ENCODE measurements at places on chromosomes 2 and 18.

DNA sequence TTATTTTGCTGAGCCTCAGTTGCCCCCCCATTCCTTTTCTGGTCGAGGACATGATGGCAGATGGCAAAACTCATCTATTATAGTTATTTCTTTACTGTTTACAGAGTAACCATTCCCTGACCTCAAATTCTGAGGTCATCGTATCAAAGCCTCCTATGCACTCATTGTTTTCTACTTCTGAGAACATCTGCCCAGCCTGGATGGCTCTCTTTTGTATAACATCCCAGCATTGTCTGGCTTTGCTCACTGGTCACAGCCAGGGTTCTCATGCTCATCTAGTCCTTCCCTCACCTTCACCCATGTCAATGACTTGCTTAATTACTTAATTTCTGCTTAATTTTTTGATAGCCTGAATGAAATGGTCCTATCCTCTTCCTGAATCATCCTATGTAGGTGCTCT is 472.1 kb downstream of the PARD3B start:
- DNase-seq: no peak

DNA sequence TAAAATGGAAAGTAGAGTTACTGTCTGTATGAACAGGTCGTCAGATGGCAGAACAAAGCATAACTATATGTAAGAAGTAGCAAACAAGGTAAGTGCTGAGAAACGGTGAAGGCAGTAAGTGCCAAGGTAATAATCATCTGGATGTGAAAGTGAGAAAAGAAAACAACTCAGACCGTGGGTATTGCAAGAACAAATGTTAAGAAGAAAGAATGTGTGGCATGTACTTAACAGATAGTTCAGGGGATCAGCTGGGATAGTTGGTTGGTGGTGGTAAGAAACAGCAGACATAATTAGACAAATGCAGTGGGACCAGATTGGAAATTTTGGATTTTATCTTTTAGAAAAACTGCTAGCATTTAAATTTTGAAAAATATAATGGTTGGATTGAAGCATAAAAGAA is 375.8 kb upstream of the NXPH2 start:
- no peak for DNase-seq

DNA sequence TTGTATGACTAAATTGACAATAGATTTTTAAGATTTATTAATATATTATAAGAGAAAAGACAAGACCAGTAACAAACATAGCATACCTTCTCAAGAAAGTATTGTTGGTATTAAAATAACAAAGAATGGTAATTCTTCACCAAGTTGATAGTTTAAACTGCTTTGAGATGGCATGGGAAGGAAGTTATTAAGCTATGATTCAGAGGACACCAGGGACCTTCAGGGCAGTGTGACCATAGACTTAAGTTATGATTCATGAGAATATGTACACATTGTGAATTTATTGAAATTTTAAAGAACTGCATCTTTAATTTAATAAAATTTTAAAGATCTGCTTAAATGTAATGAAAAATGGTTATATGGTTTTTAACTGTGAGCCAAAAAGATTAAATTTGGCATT is 205.7 kb downstream of the DSEL start:
- DNase-seq: no peak

DNA sequence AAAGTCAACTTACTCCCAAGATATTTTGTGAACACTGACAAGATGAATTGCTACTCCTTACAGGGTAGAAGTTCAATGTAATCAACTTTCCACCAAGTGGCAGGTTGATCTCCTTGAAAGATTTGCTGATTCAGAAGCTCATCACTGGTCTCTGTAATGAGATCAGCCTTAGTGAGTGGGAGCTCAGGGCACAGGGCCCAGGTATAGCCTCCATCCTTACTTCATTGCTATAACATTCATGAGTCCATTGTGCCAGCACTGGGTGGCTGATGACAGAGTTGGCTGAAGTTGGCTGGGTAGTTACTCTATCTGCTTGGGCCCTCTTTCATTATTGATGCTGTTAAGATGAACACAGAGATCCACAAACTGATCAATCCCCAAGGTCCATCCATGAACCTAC is 379.0 kb downstream of the IRS1 start:
- no peak for DNase-seq

GRCh38 chr2:193845604-193846003 is 1650.9 kb upstream of the TMEFF2 start:
- no peak for DNase-seq

- no peak for DNase-seq
These were observed 207.2 kb upstream of the TCF4 start for GRCh38 chr18:55795101-55795669.

DNA sequence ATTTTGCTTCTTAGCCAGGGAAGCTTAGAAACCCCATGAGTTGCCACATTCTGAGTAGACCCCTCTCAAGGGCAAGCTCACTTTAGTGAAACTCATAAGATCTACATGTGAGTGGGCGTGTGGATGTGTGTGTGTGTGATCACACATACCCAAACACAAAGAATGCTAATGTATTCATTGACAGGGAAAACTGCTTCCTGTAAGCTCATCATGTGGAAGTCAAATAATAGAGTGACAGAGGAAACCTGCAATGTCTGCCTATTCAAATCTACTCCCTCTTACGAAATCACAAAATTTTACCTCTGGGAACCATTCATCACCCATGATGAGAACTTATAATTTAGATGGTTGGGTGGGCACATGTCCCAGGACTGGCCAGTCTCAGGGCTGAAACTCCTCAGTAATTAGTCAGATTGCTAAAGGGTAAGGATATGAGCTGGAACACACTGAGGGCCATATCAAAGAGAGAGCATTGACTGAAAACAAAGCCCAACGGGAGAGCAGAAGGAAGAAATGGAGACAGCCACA is 94.5 kb upstream of the CCDC150 start:
- no peak for DNase-seq

DNA sequence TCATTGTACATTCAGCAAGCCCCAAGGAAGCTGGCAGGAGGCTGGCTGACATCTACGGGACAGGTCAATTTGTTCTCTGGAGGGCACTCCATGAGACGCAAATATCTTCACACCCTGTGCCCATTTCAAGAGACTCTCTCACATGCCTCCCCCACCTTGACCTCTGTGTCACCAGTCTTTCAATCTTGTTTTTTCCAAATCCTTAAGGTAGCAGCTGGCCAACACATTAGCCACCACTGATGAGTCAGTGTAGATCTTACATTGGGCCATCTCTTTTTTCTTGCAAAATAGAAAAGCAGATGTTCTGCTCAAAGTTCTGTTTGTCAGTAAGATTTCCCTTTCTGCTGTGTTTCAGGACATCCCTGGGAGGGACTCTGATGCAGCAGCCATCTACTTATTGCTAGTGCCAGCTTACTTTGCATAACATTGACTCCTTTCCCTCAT is 1.7 kb upstream of the DPP4 start:
- DNase-seq: no peak

- no peak for DNase-seq
These were observed 29.0 kb downstream of the PHLPP1 start for GRCh38 chr18:62744076-62744968.

GRCh38 chr2:24403168-24403831 is 43.0 kb upstream of the ITSN2 start:
- no peak for DNase-seq

DNA sequence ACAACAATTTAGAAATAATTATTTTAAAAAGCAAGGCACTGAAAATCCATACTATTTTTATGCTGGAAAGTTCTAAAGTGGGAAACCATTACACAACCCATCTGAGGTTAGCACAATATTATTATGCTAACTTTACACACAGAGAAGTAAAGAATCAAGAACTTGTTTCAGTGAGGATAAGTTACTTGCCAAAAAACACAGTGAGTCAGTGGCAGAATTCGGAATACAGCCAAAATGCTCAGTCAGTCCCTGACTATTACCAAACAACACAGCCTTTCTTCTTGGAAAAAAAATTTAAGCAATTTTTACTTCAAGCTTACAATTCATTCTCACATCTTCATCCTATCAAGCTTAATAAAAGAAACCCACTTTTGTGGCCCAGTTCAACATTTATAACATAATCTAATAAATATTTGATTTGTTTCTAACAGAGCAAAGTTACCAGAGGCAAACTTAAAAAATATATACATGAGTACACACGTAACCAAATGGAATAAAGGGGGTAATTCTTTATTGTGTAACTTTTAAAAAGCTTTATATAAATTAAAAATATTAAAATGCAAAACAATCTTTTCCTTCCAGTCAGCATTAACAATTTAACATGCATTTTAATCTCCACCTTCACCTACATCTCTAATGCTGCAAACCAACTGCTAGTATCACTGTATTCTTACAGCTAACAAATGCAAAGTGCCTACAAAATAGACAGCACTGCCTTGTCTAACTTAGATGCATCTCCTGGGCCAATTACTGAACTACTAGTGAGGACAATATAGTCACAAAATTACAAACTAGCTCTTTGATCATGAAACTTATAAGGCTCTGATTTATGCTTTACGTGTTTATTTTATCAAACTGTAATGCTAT is 55.2 kb downstream of the CCDC88A start:
- DNase-seq: no peak

DNA sequence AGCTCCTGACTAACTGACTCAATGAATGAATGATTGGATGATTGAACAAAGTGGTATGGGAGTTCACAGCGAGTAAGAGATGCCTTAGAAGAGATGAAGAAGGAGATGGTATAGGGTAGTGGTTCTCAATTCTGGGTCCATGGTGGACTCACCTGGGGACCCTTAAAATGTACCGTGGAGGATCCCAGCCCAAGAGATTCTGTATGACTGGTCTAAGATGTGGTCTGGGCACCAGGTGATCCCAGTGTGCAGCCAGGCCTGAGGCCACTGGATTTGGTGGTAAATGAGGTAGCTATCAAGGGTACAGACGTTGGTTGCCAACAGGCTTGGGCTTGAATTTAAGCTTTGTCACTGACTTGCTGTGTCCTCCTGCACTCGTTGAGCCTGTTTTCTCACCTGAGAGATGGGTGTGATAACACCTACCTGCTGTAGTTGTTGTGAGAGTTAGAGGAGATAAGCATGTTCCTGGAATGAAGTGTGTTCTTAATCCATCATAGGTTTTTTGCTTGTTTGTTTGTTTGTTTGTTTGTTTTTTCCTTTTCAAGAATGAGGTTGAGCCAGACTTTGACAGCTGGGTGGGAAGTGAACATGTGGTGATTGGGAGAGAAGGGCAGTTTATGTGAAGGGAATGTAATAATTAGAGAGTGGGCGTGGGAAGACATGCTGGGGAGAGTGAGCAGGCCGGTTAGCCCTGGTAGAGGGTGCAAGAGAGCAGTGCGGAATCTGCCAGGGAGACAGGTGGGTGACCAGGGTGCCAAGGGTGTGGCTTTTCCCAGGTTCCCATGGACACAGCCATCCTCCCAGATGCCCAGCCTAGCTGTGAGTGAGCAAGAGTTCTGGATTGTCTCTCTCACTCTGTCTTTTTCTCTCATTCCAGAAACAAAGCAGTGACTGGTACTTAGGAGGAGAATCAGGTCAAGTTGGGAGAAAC is 31.4 kb upstream of the IL1B start:
- DNase-seq: no peak

DNA sequence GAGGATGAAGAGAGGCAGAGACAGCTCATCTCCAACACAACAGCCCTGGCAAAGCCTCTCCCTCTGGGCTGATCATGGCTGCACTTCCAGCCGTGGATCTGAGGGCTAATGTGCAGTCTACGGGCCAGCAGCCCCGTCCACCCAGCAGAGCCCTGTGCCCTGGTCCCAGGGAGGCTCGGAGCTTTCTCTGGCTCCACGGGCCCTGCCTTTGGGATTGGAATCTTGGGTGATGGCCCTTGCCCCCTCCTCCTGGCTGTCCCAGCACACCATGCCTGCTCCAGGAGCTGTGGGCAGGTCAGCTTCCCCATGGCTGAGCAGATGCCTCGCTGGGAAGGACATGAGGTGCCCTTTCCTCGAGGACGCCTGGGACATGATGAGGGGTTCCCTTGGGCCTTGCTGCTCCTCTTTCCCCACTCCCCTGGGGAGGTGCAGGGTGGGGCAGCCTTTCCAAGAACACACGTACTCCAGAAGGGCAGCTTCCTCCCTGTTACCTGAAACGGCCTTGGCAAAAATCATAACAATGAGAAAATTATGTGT is 66.9 kb downstream of the C18orf63 start:
- DNase-seq: no peak

DNA sequence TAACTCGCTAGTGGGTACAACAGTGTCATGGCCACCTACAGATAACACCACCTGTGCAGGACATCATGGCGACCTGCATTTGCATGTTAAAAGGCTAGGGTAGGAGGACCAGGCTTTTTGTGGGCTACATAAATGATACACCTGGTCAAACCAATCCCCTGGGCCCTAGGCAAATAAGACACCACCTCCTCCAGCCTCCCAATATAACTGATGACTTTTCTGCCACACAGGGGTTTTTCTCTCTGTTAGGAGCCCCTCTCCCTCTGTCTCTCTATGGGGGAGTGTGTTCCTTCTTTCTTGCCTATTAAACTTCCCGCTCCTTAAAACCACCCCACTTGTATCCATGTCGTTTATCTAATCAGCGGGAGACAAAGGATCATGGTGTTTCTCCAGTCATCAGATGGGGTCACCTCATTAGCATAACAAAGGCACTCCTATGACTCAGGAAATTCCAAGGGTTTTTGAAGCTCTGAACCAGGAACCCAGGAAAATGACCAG is 10.8 kb upstream of the BUB1 start:
- no peak for DNase-seq

DNA sequence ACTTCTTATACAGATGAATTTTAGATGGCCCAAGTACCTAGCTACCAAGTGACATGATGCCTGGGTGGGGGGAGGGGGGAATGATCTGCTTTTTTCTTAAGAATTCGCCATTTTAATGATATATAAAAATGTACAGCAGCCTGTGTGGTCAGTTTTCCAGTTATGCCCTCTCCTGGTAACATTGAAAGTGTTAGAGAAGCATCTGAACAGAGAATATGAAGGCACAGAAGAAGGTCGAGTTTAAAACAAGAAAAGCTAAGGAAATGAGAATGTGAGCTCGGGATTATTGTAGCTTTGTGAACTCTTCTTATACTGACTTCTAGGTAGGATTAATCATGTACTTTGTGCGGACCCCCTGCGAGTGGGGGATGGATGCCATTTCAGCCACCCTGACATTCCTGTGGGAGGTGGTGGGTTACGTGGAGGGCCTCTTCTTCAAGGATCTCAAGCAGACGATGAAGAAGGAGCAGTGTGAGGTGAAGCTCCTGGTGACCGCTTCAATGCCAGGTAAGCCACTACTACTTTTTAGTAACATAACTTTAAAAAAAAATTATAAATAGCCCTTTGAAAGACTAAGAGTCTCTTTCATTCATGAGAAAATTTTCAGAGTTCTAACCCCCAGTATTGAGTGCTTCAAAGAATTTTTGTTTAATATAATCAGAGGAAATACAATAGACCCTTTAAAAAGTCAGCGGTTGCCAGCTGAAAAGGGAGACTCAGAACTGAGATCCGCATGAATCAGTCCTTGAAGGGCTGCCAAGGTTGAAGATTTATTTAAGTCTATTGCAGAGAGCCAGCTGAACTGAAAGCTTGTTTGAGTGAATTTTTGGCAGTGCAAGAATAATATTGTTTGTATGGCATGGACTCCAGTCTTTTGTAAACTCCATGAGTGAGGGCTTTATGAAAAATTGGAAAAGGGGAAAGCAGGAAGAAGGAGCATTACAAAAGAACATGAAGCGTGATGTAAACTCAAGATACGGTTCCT is 68.6 kb upstream of the RPE start:
- DNase-seq: no peak

All from activated gamma-delta T cell (primary cell).